ENCODE measurements at places on chromosomes 4 and X.

- no peak for DNase-seq
Measured at GRCh38 chr4:66681962-66682361, 863.3 kb downstream of the CENPC start.

- no peak for DNase-seq
Measured at GRCh38 chrX:118239178-118239870, 106.6 kb upstream of the WDR44 start.

GRCh38 chrX:3771766-3772165 lies 58.3 kb upstream of the PRKX start:
- no peak for DNase-seq

GRCh38 chrX:13473442-13474163 lies 95.8 kb upstream of the EGFL6 start:
- DNase-seq = no peak

- no peak for DNase-seq
Measured at GRCh38 chr4:11602606-11603340, 174.1 kb upstream of the HS3ST1 start.

GRCh38 chr4:186723292-186724057 lies at the start of gene FAT1:
Gene FAT1 (minus strand): TSS chr4:186723856. CDS start chr4:186709827, 14,029 bp downstream.
- DNase-seq = peak; percentile 17

DNA sequence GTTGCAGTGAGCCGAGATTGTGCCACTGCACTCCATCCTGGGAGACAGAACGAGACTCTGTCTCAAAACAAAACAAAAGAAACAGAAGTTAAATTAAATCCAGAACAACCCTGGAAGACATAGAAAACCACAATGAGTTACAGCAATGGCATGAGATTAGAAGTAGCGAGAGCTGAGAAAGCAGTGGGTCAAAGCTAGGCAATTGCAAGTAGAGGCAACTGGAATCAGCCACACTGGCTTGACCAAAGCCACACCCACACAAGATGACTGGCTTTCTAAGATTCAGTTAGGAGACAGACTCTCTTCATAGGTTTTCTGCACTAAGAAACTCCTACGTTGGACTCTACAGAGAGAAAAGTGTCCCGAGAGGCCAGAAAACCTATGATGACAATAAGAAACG lies 443.0 kb downstream of the GPM6A start:
- DNase-seq = no peak

- no peak for DNase-seq
Measured at GRCh38 chr4:94504545-94504944, 52.8 kb downstream of the PDLIM5 start.

Measured in hypothalamus (tissue), 51 donors.